ENCODE measurements at places on chromosomes 6 and 20. TPM values are rescaled to one million over a fixed set of nuclear protein-coding genes. Genes with fewer than 3 reads are reported as not detected.

TCP11 gene
- not detected for total RNA-seq

NEU1 gene
- total RNA-seq = 28.2 TPM

- no peak for DNase-seq
Observed at GRCh38 chr6:23870496-23870895, 255.5 kb upstream of the NRSN1 start.

- no peak for DNase-seq
Observed at GRCh38 chr20:19493794-19494495, 264.1 kb upstream of the RIN2 start.

DNA sequence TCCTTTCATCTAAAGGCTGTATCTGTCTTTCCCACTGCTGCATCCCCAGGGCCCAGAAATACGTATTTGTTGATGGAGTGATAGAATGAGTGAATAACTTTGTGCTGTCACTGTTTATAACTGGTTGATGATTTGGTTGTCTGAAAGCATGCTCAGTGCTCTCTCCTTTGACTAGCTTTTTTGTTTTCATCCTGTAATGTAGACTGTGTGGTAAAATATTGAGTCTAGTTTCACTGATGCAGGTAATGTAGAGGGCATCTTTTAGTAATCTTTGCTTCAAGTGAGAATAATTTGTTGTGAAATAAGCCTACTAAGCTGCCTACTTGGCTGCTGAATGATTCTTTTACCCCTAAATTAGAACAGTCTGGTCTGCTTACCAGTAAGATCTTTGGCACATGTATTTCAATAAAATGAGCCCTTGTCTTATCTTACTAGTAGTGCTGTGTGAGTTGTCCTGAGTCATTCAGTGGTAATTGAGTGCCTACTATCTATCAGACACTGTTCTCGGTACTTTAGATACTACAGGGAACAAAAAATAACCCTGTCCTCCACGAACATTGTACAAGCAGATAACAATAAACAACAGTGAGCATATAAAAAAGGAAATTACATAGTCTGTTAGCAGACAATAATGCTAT, 39.9 kb downstream of the MAPK14 start:
- DNase-seq = no peak

GRCh38 chr6:41939176-41939847, 2.3 kb downstream of the CCND3 start:
- peak; percentile 76 for DNase-seq
